ENCODE measurements at places on chromosomes 11 and 22. TPM values are rescaled to one million over a fixed set of nuclear protein-coding genes. Genes with fewer than 3 reads are reported as not detected.

DNA sequence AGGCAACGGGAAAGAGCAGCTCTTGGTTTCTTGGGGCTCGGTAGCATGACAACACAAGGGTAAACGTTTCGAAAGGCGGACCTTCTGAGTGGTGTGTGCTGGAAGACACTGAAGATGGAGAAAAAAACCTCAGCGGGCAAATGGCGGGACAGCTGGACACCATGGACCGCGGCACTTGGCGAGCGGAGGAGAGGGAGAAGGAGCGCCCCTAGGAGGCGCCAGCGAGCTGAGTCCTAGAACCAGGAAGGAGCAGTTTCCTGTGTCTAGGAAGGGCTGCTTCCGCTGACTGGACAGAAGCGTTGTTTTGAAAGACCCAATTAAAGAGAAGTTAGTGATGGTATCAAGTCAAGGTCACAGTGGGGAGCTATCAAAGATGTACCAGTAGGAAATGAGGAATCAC lies 44.0 kb upstream of the OPCML start:
- no peak for DNase-seq

DNA sequence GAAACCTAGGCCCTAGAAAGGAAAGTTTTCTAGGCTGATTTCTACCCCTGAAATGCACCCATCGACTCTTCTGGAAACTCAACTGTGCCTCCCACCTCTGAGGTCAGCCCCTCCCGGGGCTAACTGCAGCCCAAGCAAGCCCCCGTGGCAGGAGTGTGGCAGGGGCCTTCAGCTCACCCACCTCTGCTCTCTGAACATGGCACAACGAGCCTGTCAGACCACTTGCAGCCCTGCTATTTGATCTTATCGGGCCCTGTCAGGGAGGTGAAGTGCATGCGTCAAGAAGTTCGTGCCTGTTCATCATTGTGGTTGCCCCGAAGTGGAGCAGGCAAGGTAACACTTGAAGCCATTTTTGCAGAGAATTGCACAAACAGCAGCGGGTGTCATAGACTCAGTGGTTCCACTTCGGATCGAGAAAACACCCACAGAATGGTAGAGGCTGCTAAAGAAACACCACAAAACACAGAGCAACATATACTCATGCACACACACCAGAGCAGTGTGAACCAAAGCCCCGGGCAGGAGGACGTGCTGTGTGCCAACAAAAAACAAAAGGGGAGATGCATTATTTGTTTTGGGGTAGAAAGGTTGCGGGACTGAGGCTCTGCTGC lies 262.7 kb downstream of the ETS1 start:
- DNase-seq = peak; percentile 51

Gene ROM1
- 9.9 TPM for total RNA-seq

DNA sequence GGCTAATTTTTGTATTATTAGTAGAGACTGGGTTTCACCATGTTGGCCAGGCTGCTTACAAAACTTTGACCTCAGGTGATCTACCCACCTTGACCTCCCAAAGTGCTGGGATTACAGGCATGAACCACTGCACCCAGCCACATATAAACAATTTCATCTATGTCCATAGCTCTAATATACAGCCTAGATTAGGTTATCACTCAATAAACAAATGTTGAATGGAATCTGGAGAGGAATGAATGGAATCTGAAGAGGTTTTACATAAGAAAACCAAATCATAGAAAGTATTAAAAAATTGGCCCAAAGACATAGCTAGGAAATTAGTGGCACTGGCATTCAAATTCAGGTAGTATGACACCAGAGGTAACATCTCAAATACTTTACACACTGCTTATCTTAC lies 1401.4 kb upstream of the TENM4 start:
- no peak for DNase-seq

DNA sequence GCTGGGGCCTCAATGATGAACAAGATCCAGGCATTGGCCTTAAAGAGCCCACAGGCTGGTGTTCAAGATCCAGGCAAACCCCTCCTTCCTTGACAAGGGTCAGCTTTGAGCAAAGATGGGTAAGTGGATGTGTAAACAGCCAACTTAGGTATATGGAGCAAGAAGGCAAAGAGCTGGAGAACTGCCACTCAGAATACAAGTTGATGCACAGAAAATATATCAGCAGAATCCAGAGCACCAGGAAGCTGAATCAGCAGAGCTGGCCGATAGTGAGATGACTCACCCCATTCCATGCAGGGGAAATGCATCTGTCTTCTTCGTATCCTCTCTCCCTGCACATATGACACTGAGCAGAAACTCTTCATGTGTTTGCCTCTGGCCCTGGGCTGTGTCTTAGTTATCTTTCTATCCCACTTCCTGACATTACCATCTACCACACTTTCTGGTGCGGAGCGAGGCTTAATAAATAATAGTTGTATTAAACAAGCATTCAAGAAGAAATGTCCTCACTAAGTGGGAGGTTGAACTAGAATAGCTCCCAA lies 57.8 kb downstream of the ENDOD1 start:
- DNase-seq = peak; percentile 76

- no peak for DNase-seq
Observed at GRCh38 chr11:106828576-106828975, 189.7 kb downstream of the GUCY1A2 start.

Gene KRTAP5-2
- total RNA-seq = 0.26 TPM

Gene GALNT18
- total RNA-seq = 20.0 TPM

Gene PC
- 24.7 TPM for total RNA-seq

DNA sequence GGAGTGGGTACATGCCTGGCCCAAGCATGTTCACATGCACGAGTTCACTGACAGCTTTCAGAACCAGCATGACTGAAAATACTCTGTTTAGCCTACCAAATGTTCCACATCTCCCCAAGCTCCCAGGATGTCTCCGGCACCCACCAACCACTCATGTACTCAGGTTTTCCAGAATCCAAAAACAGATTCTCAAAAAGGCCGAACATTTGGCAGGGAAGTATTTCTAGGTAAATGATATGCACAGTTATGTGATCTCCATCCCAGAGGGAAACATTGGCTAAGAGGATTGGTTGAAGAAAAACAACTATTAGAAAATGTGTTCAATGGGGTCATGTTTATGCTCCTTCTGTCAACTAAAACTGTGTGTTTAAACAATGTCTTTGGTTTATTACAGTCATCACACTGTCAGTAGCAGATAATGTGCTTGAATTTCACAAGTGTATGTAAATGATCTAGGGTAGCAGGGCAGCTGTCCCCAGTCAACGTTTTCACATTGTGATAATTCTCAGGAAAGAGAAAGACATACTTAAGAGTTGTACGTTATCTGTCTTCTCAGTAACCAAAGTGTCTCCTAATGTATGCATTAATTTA lies 52.3 kb downstream of the BARX2 start:
- DNase-seq = no peak

DNA sequence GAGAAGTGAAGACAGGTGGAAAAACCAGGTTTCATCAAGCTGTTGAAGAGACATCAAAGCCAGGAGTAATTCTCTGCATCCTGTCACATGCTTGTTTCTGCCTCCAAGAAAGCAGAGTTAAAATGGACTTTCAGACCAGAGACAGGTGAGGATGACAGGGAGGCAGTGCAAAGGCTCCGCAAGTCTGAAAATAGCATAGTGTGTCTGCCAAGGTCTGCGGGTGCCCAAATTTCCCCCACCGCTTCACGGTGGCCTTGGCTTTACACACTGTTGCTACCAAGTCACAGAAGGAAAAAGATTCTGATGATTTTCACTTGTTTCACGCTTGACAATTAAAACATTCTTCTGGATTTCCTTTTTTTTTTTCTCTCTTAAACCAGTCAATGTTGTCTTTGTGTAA lies 44.2 kb downstream of the SNX19 start:
- DNase-seq = no peak

GRCh38 chr11:37812281-37812880 lies 1214.3 kb upstream of the RAG2 start:
- no peak for DNase-seq

- DNase-seq = peak; percentile 16
Observed at GRCh38 chr11:83836883-83837654, 550.9 kb upstream of the CCDC90B start.

- peak; percentile 78 for DNase-seq
Observed at GRCh38 chr22:36160499-36160942, at the start of gene APOL3. TSS of gene APOL3 (minus strand) at chr22:36160755. CDS start at chr22:36149055, 11,700 bp downstream.

DNA sequence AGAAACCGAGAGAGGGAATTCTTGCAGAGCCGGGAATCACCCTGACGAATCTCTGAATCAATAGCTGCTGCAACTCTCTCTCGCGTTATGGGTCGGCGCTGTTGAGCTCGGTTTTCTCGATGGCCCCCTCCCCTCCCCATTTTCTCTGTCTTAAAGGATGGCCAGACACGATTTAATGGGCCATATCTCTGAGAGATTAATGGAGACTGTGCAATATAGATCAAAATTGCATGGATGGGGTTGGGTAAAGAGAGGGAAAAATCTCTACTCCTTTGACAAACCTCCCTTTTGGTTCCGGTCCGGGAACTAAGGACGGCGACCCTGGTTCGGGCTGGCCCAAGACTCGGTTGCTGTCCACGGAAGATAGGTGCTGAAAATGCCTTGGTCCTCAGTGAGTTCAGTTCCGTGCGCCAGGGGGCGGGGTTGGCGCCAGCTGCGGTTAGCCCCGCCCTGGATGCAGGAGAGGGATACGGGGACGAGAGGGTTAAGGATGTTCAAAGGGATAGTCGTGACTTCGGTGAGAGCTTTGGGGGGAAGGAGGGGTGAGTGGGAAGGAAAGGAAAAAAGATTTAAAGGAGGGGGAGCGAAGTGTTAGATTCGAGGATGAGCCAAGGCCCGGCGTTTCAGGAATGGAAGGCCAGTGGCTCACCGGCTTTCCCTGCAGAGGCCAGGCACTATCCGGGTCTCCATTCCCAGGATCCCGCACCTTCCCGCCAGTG lies 103.6 kb upstream of the HSD17B12 start:
- peak; percentile 25 for DNase-seq

DNA sequence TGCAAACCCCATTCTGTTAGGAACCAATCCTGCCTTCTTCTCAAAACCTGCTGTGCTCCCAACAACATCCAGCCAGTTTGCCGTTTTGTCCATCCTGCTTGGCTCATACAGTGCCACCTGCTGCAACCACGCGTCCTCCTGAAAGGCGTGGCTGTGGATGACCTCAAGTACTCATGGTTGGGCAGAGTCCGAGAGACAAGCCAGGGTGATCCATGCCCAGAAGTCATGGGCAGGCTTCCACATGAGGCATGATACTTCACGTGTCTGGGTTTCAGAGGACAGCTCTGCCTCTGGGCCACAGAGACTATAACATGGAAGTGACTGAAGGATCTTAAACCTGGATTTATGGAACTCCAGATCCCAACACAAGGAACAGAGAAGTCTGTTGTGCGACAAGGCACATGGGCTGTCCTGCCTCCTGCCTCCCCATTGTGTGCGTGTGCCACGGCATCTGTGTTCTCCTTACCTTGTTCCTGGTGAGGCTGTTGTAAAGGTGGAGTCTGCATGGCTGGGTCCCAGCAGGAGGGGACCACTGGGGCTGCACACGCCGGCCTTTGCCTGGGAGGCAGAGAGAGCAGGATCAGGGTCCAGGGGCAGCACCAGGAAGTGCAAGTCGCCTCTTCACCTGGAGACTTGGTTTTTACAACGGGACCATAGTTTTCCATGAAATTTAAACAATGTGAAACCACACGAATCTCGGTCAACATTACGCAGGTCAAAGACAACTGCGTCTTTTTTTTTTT lies 15.4 kb downstream of the CARS1 start:
- peak; percentile 77 for DNase-seq

GRCh38 chr22:24566899-24567511 lies 11.2 kb downstream of the SNRPD3 start:
- no peak for DNase-seq

- no peak for DNase-seq
Observed at GRCh38 chr11:130094614-130095013, 24.9 kb downstream of the APLP2 start.

Gene ACRV1
- not detected for total RNA-seq

DNA sequence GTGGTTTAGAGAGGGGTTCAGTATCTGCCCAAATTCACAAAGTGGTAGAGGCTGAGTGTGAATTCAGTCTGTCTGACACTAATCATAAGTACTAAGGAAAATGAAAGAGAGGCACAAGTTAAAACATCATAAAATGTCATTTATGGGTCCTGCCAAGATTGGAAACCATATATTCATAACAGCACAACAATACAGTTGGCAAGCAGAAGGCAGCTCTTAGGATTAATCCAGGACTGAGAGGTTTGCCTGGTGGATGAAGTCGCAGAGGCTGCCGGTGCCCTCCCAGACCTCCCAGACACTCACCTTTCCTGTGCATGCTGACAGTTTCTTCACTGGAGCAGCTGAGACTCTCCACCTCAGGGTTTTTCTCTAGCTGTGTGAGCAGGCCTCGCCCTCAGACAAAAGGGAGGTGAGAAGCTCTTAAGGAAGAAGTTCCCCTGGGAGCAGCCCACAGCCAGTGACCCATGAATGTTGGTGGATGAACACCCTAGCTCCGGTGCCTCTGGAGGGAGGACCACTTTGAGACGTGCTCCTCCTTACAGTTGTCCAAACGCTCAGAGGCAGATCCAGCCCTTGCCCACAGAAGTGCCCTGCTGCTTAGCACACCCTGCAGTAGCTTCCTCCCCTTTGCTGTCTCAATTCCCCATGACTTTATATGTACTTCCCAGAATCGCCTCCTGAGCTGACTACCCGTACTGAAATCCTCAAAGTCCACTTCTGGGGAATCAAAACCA lies 43.7 kb downstream of the MAML2 start:
- DNase-seq = no peak

DNA sequence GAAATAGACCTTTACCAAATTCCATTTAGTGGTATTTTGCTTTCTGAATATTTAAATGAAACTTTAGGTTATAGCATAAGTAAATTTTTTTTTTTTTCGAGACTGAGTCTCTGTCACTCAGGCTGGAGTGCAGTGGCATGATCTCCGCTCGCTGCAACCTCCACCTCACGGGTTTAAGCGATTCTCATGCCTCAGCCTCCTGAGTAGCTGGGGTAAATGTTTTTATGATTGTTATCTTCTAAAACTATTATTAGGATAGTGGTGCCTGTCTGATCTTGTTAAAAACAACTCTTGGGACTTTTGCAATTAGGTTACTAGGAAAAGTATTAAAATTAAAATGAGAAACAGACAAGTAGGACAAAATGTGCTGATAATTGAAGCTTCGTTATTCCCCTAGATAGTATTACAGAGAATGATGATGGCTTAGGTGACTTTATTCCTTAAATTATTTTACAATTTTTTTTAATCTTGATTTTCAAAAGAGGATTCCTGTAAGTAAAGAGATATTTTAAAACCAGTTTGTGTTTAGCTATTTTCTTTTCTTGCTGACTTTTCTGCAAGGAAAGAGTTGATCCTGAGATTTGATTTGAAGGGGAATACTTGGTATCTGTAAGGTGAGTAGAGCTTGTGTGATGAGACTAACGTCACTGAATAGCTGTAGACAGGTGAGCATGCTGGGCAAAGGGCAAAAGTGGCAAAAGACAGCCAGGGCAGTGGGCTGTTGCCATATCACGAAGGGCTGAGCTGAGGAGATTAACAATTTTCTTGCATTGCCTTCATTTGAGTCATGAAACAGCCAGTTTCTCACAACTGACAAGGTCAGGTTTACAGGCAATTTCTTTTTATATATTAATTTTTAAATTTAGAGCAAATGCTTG lies 20.8 kb downstream of the CRKL start:
- DNase-seq = no peak

- DNase-seq = no peak
Observed at GRCh38 chr11:70517988-70518907, 119.9 kb downstream of the CTTN start.

Gene BEST1
- 2.8 TPM for total RNA-seq

Gene OR6T1
- not detected for total RNA-seq

Gene MMP7
- total RNA-seq = 1,865 TPM

All from mucosa of gallbladder (tissue), 1 donor.